Camera-type eye (tissue), 1 donor: ENCODE measurements at places on chromosomes 1 and 21. TPM values are rescaled to one million over a fixed set of nuclear protein-coding genes. Genes with fewer than 3 reads are reported as not detected.

Gene PBX1
- total RNA-seq: 141 TPM

Gene RGS13
- total RNA-seq: not detected

Gene NEK2
- 13.8 TPM for total RNA-seq

Gene SFN
- 8.5 TPM for total RNA-seq

Gene TTC34
- total RNA-seq: 0.27 TPM

Gene CD247
- total RNA-seq: 0.77 TPM

Gene RHD
- total RNA-seq: 0.49 TPM

Gene NBPF20
- 7.6 TPM for total RNA-seq

Gene LIN28A
- not detected for total RNA-seq

Gene CFAP57
- total RNA-seq: 1.2 TPM

Gene IQGAP3
- total RNA-seq: 8.4 TPM

Gene SPATA46
- total RNA-seq: not detected

Gene ITGB2
- 24.1 TPM for total RNA-seq

Gene FLG2
- total RNA-seq: 0.88 TPM

Gene PLPP3
- 132 TPM for total RNA-seq

Gene LMOD1
- total RNA-seq: 23.3 TPM

Gene CNIH3
- total RNA-seq: 4.1 TPM

Gene NCMAP
- total RNA-seq: 2.1 TPM

Gene APP
- 513 TPM for total RNA-seq

Gene NPHS2
- total RNA-seq: not detected

Gene TTLL7
- total RNA-seq: 91.1 TPM

Gene SLC44A5
- 19.1 TPM for total RNA-seq

Gene DISP3
- total RNA-seq: 30.2 TPM

Gene OR2G6
- total RNA-seq: not detected

Gene ITGB3BP
- 29.1 TPM for total RNA-seq

Gene FCGR3A
- 2.9 TPM for total RNA-seq
